Frontal cortex (tissue), 4 donors: ENCODE measurements at places on chromosomes 12 and 14. TPM values are rescaled to one million over a fixed set of nuclear protein-coding genes. Genes with fewer than 3 reads are reported as not detected.

GRCh38 chr14:66116732-66117131 lies 369.4 kb upstream of the CCDC196 start:
- DNase-seq, result no peak

The DGLUCY gene
- total RNA-seq, result 23.2 TPM

The SIX1 gene
- 0.41 TPM for total RNA-seq

The ESR2 gene
- 1.2 TPM for total RNA-seq

DNA sequence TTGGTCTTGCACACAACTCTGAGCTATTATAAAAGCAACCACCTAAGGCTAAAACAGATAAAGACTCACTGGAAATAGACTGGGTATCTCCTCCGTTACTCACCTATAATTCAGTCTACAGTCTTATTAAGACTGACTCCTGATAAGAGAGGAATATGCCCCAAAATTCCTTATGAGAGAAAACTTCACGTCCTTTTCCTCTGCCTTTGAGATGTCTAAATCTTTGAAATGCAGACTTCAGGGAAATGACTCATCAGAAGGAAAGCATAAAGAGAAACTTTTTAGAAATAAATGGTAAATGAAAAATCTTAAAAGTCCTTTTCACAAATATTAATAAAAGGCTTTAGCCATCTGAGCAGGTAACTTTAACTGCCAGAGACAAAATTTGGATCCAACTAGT lies 187.5 kb upstream of the RTL1 start:
- no peak for DNase-seq

DNA sequence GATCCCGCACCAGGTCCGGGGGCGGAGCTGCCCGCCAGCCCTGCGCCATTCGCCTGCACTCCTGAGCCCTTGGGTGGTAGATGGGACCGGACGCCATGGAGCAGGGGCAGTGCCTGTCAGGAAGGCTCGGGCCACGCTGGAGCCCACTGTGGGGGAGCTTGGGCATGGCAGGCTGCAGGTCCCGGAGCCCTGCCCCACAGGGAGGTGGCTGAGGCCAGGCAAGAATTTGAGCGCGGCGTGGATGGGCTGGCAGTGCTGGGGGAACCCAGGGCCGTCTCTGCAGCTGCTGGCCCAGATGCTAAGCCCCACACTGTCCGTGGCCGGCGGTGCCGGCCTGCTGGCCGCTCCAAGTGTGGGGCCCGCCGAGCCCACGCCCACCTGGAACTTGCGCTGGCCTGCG lies 260.0 kb downstream of the NPAS3 start:
- DNase-seq, result no peak

DNA sequence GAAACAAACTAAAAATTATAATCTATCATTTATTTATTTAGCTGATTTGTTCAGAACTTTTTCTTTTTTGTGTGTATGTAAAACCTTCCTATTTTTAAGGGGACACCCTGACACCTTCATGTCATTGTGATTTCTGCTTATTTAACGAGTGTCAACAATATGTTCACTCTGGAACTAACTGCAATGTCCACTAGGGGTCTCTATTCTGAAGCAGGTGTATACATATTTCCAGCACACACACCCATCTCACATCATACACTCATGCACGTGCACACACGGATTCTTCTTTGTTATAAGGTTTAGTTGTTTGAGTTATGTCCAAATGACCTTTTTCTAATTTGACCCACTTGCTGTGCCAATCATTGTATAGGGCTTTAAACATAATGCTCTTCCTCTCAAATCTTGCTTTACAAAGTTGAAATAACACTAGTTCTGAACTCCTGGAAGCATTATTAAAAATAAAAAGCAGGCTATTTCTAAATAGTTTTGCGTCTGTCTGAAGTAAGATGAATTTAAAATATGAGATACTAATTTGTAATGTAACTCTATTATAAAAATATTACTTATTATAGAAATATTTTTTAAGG lies 15.5 kb downstream of the E2F7 start:
- no peak for DNase-seq

DNA sequence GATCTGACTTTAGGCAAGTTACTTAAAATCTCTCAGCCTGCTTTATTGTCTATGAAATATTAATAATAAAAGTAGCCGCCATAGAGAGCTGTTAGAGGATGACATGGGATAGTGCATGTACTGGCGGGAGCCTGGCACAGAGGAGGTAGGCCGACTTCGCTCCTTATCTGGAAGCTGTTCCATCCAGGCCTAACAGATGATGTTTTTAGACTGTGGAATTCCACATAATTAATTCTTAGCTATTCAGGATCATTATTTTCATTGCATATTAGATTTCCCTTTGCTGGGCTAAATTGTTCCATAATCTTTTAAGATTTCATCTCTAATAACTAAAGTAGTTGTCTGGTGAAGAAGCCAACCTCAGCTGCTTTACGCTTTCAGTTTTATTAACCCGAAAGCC lies 30.8 kb downstream of the CNTN1 start:
- DNase-seq, result no peak

The TRPV4 gene
- total RNA-seq, result not detected
